ENCODE measurements at places on chromosomes 11 and 22.

- no peak overlapping the region for H3K27ac ChIP-seq
- no peak overlapping the region for H3K4me3 ChIP-seq
- DNase-seq: no peak
- H3K27me3 ChIP-seq: peaks cover 1% of the 10 kb centered on the region
- no peaks in the 10 kb centered on the region for H3K36me3 ChIP-seq
Measured at GRCh38 chr22:49686495-49687219, 141.0 kb downstream of the BRD1 start.

- H3K27me3 ChIP-seq: no peaks in the 10 kb centered on the region
- peaks cover 14% of the 10 kb centered on the region for H3K4me1 ChIP-seq
- H3K27ac ChIP-seq: no peak overlapping the region
- no peak overlapping the region for H3K4me3 ChIP-seq
Measured at GRCh38 chr11:2452321-2453012, 7.7 kb downstream of the KCNQ1 start.

DNA sequence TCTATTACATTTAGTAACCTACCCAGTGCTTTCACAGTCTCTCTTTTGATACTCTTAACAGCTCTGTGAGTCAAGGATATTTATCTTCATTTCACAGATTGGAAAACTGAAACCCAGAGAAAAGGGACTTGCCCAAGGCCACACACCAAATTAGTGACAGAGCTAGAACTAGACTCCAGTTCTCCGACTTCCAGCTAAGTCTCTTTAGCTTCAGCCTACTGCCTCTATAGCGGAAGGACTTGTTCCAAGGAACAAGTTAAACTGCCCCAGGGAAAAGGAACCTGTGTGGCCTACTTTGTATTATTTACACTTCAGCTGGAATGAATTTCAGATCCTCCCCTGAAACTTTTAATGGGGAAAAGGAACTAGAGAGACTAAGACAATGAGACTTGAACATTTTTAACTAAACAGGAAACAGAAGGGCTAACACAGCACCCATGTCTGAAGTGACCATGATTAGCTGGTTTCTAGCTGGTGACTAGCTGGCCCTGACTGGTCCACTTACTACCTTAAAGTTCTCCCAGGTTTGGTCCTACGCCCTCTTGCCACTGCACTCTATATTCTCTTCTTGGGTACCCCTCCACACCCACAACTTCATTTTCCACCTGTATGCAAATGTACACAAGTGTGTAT is 1.3 kb downstream of the LRRC51 start:
- H3K27ac ChIP-seq: no peak overlapping the region
- no peaks in the 10 kb centered on the region for H3K36me3 ChIP-seq
- no peak overlapping the region for H3K4me3 ChIP-seq
- no peaks in the 10 kb centered on the region for H3K27me3 ChIP-seq
- H3K4me1 ChIP-seq: peaks cover 20% of the 10 kb centered on the region
- no peak for DNase-seq

DNA sequence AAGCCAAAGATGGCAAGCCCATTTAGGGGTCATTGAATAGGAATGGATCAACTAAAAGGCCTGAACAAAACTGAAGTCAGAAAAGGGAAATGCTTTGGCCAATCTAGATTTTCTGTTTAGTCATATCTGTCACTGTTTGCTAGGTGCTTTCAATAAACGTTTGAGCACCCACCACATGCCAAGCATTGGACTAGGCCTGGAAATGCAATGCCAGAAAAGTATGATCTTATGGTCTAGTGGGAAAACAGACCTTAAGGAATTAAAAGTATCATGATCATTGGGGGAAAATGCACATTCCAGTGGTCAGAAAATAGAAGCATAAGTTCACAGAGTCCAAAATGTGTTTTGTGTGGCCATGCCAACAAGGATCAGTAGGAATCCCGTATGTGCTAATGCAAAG is 76.8 kb upstream of the BIRC3 start:
- DNase-seq: no peak
- H3K4me3 ChIP-seq: no peak overlapping the region
- no peaks in the 10 kb centered on the region for H3K4me1 ChIP-seq
- no peaks in the 10 kb centered on the region for H3K36me3 ChIP-seq
- H3K27ac ChIP-seq: no peak overlapping the region

DNA sequence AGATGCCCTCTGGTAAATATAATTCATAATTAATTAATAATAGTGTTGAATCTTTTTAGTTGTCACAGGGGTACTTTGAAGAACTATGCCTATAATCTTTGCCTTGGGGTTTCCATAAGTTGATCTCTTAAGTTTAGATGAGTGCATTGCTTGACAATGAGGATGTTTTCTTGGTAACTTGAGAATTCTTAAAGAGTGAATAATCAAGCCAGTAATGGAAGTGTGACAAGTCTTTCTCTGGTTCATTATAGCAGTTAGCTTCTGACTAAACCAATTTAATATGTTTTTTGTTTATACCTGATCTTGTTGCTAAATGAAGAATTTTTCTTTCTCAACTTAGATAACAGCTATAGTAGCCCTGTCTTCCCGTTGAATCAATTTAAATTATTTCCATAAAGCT is 46.2 kb downstream of the ATXN10 start:
- H3K36me3 ChIP-seq: peaks cover 19% of the 10 kb centered on the region
- H3K4me3 ChIP-seq: no peak overlapping the region
- H3K27me3 ChIP-seq: no peaks in the 10 kb centered on the region
- DNase-seq: no peak

DNA sequence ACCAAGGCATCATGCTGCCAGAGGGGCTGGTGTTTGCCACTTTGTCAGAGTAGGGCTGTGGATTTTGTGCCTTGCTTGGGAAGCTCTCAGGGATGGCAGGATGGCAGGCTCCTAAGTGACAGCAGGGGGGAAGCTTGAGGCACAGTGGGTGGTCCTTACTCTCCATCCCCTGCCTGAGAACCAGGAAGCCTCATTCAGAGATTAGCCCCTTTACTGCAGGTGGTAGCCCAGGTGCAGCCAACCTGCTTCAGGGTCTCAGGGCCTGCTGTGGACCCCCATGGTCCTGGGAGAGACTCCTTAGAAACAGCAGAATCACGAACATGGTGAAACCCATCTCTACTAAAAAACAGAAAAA is 8.9 kb upstream of the ST3GAL4 start:
- H3K4me3 ChIP-seq: no peak overlapping the region
- H3K36me3 ChIP-seq: peaks cover 10% of the 10 kb centered on the region
- H3K27me3 ChIP-seq: no peaks in the 10 kb centered on the region
- peak overlapping the region; percentile 69 for H3K27ac ChIP-seq
- H3K4me1 ChIP-seq: no peaks in the 10 kb centered on the region

- H3K36me3 ChIP-seq: peaks cover 31% of the 10 kb centered on the region
- H3K27me3 ChIP-seq: no peaks in the 10 kb centered on the region
- H3K27ac ChIP-seq: no peak overlapping the region
- H3K4me1 ChIP-seq: no peaks in the 10 kb centered on the region
- no peak for DNase-seq
Measured at GRCh38 chr22:29509298-29509697, 29.3 kb downstream of the NEFH start.

DNA sequence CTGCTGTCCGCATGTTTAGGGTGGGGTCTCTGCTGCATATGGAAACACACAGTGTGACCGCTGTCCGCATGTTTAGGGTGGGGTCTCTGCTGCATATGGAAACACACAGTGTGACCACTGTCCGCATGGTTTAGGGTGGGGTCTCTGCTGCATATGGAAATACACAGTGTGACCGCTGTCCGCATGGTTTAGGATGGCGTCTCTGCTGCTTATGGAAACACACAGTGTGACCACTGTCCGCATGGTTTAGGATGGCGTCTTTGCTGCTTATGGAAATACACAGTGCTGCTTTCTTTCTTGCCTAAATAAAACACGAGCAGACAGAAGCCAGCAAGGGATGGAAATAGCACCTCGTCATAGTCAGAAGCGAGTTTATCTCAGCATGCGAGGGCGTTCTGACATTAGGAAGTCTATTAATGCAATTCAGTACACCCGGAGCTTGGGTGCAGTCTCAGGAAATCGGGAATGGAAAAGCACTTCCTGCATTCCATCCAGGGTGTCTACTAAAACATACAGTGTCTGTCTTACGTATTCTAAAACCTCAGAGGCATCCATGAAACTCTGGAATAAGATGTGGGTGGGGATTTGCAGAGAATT is 32.6 kb upstream of the TOLLIP start:
- no peaks in the 10 kb centered on the region for H3K27me3 ChIP-seq
- H3K36me3 ChIP-seq: no peaks in the 10 kb centered on the region
- H3K27ac ChIP-seq: no peak overlapping the region
- no peaks in the 10 kb centered on the region for H3K4me1 ChIP-seq

DNA sequence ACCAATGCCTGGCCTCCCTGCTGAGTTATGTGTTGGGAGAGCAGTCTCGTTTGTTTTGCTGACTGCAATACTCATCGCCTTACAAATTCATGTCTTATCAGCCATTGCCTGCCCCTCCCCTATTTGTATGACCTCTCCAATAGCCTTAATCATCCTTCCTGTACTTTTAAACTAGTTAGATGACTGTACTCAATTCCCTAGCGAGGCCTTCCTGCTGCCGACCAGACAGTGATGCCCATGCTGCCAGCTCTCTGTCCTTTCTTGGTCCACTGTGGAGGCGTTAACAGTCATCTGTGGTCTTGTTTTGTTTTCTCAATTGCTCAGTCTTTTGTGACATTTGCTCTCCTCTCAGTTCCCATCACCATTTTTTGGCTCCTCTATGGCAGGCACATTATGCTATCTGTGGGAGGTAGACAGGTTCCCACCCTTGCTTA is 20.3 kb upstream of the YPEL1 start:
- H3K27ac ChIP-seq: peak overlapping the region; percentile 77
- no peak for DNase-seq
- no peak overlapping the region for H3K4me3 ChIP-seq

- no peaks in the 10 kb centered on the region for H3K36me3 ChIP-seq
- no peak overlapping the region for H3K4me3 ChIP-seq
- DNase-seq: no peak
- no peaks in the 10 kb centered on the region for H3K27me3 ChIP-seq
Measured at GRCh38 chr11:128917144-128917724, 25.4 kb downstream of the TP53AIP1 start.

DNA sequence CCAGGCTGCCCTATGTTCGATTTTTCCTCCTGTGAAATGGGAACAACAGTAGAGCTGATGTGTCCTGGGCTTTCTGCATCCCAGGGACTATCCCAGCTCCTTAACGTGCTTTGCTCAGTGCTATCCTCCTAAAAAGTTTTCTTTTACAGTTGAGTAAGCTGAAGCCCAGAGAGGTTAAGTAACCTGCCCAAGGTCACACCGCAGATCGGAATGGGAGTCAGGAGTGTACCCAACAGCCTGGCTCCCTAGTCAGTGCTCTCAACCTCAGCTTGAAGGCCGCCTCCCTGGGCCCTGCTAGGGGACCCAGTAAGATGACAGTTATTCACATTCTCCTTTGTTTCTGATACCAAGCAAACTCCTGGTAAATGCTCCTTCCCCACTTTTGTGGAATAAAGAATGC is 45.9 kb downstream of the PARVB start:
- H3K4me1 ChIP-seq: no peaks in the 10 kb centered on the region
- no peak overlapping the region for H3K4me3 ChIP-seq
- DNase-seq: no peak
- no peak overlapping the region for H3K27ac ChIP-seq

DNA sequence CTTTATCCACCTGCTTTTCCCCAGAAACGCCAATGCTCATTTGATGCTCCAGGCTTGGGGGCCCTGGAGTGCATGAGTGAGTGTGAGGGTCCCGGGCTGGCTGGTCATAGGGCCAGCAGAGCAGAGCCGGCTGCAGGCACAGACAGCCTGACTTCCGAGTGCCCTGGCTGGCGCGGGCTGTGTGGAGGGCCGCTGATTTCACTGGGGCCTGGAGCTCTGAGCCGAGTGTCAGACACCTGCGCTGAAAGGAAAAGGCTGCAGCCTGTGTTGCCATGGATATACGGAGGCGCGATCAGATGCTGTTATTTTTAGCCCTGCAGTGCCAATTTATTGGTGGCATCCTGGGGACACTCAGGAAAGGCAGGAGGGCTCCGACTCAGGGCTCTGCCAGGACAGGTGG is 87.6 kb downstream of the ST3GAL4 start:
- DNase-seq: no peak
- H3K27me3 ChIP-seq: no peaks in the 10 kb centered on the region
- H3K4me3 ChIP-seq: no peak overlapping the region
- H3K36me3 ChIP-seq: no peaks in the 10 kb centered on the region
- H3K27ac ChIP-seq: no peak overlapping the region
- no peaks in the 10 kb centered on the region for H3K4me1 ChIP-seq

DNA sequence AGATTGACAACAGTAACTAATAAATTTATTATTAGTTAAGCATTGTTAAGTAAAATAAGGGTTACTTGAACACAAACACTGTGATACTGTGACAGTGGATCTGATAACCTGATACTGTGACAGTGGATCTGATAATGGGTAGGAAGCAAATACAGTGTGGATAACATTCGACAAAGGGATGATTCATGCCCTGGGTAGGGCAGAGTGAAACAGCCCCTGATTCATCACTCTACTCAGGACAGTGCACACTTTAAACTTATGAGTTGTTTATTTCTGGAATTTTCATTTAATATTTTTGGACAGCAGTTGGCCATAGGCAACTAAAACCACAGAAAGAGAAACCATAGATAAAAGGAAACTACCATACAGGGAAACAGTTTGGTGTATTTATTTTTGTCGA is 60.8 kb upstream of the CTSC start:
- no peak for DNase-seq
- H3K27ac ChIP-seq: no peak overlapping the region
- no peaks in the 10 kb centered on the region for H3K36me3 ChIP-seq
- H3K4me1 ChIP-seq: no peaks in the 10 kb centered on the region

DNA sequence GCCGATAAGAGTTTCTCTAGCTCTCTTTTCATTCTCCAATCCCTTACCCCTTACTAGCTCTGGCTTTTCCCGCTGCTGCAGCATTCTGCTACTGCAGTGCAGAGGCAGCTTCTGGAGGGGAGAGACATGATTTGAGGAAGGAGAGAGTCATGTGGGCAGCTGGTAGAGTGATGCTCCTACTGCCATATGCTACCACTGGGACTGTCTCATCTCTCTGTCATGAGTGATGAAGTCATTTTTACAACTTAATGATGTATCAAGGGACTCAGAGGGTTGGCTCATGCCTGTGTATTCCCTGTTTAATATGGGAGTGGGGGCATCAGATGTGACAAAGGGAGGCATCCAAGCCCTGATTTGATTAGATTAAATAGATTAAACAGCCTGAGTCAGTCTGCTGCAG is 11.3 kb downstream of the SLC17A6 start:
- H3K36me3 ChIP-seq: no peaks in the 10 kb centered on the region
- H3K27me3 ChIP-seq: no peaks in the 10 kb centered on the region
- H3K4me1 ChIP-seq: no peaks in the 10 kb centered on the region
- no peak for DNase-seq

DNA sequence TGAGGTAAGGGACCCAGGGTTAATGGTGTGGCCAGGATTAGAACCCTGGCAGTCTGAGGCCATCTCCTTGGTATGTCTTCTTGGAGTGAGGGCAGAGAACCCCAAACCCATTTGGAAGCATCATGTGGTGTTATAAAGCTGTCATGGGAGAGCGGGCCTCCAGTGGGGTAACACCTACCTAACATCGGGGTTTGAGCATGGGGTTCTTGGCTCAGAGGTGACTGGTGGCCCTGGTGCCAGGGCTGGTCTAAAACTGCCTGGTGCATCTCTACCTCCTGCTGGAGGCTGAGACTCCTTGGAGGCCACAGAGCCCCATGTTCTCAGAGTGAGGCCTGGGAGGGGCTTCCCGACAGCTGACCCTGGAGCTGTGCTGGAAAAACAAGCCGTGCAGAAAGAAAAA is 4.5 kb downstream of the PRDM11 start:
- H3K4me3 ChIP-seq: no peak overlapping the region
- no peaks in the 10 kb centered on the region for H3K36me3 ChIP-seq
- no peak for DNase-seq
- H3K4me1 ChIP-seq: peaks cover 15% of the 10 kb centered on the region
- H3K27ac ChIP-seq: no peak overlapping the region

GRCh38 chr11:7603031-7603781 is 70.1 kb downstream of the CYB5R2 start:
- H3K4me3 ChIP-seq: no peak overlapping the region
- H3K27me3 ChIP-seq: no peaks in the 10 kb centered on the region
- H3K4me1 ChIP-seq: no peaks in the 10 kb centered on the region
- DNase-seq: no peak
- no peak overlapping the region for H3K27ac ChIP-seq
